Activated T-cell treated with anti-CD3 and anti-CD28 coated beads, Interleukin-2, amount 50 U/mL, for 24 hours (primary cell): ENCODE measurements at places on chromosomes 2 and 18.

DNA sequence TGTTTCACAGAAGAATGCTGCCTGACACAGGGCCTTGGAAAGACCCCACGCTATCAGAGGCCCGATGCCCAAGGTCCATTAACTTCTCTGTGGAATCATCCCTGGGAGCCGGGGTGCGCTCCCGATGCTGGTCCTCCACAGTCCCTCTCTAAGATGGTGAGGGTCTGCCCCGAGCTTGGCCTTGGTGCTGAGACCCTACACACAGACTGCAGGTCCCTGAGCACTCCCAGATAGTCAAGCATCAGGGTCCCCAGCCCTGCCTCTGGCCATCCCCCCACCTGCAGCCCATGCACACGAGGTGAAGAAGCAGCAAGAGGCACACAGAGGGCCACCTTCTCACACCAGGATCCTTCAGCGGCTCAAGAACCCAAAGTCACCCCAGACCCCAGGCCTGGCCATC is 263.3 kb downstream of the MYCN start:
- DNase-seq: no peak

GRCh38 chr18:29556070-29556469 is 1379.1 kb upstream of the CDH2 start:
- DNase-seq: no peak

DNA sequence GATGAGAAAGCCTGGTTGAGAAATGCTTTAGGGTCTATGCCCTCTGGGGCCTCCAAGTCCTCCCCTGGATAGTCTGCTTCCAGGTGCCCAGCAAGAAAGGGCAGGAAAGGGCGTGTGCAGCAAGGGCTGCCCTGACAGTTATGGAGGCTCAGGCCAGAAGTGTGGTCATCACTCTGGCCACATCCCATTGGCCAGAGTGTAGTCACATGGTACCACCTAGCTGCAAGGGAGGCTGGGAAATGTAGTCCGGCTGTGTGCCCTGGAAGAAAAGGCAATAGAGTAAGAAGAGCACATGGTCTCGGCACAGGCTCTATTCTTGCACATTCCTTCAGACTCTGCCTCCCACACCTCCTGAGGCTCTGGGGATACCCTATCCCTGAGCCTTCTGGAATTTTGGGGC is 35.7 kb downstream of the ODC1 start:
- DNase-seq: no peak

DNA sequence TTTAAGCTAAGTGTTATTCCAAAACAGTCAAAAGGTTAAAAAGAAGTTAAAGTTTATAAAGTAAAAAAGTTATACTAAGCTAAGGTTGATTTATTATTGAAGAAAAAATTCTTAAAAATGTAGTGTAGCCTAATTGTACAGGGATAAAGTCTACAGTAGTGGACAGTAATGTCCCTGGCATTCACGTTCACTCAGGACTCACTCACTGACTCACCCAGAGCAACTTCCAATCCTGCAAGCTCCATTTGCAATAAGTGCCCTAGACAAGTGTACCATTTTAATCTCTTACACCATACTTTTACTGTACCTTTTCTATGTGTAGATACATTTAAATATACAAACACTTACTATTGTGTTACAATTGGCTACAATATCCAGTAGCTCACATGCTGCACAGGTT is 86.1 kb downstream of the CACNB4 start:
- no peak for DNase-seq

DNA sequence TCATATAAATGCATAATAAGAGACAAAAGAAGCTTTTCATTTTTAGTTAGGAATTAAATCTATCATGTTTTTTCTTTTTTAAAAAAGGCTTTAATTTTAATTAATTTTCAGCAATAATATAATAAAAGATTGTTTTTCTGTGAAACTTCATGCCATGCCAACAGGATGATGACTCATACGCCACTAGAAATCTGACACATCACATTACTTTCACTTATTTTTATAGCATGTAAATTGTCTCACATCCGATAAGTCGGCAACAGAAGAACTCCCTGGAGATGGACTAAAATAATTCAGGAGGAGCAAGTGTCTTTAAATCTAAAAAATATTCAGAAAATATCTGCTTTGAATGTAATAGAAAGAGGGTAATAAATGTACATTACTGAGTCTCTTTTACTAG is 1024.2 kb upstream of the ACVR2A start:
- no peak for DNase-seq

- DNase-seq: no peak
Measured at GRCh38 chr2:150617351-150617978, 130.0 kb upstream of the RND3 start.

DNA sequence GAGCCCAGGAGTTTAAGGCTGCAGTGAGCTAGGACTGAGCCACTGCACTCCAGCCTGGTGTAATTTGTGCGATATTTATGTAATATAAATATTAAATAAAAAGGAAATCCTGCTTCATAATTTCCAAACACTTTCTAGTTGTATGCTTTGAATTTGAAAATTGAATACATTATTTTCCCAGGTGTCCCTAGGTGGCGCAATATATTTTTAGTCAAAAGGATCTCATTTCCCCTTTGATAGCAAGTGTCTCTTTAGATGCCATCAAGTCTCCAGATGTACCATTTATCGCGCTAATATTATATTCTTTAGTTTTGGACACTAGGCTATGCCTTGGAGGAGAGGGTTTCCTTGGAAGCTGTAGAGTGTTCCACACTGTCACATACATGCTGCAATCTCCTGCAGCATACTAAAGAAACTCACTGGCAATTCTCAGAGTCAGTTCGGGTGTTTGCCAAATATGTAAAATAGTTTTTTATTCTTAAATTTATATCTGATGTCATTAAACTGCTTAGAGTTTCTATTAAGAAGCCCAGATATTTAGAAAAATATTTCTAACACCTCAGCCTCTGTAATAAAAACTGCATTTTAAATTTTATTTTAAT is 5.6 kb upstream of the WDR7 start:
- DNase-seq: no peak

DNA sequence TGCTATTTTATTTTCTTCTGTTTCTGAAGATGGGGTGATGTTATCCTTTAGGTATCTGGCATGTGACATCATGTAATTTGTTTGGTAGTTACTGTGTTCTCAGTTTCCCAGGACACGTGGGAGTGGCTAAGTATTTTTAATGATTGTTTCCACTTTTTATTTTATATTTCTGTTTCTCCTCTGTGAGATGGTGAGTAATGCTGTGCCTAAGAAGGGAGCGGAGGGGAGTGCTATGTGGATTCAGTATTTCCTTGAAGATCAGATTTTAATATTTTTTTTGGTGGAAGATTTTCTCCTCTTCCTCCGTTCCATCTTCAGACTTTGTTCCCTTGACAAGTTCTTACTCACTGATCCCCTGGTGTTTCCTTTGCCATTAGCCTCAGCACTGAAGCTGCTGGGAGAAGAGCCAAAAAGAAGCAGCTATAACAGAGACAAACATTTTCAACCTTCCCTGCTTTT is 180.0 kb upstream of the MMADHC start:
- DNase-seq: no peak

DNA sequence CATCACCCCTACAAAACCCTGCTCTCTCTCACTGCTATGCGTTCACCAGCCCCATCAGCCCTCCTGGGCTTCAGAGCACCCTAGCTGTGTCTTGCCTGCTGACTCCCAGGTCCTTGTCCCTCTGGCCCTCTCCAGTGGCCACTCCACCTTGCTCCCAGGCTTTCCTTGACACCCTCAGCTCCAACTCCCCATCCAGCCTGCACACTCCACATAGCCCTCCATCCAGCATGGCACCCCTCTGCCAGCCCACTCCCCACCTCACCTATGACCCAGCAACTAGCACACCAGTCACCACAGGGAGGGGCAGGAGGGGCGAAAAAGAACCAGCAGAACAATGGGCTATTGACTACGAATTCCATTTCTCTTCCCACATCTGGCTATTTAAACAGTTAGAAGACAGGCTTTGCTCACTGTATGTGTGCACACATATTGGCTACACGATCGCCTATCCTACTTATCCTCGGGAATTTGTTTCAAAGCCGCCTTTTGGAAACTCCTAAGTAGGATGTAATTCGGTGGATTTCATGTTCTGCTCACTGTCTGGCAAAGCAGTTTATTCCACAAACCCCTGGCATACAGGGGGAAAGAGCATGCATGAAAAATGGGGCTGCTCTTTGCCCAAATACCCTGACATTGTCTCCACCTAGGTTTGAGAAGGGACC is 195.3 kb downstream of the SMAD2 start:
- no peak for DNase-seq

DNA sequence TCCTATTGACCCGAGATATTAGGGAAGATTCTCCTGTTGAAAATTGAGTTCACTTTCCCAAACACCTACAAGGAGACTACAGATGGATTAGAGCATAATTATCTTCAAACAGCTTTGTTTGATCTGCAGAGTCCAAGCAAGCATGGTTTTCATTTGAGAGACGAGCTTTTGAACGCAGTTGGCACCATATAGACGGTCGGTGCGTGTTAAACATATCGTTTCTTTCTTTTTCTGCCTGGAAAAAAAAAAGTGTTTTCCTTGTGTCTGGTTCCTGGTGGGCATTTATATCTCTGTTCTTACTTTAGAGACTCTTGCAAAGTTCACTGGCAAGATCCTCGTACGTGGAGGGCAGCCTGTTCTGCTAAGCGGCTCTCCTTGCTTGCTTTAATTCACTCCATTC is 248.9 kb downstream of the TMEM182 start:
- DNase-seq: no peak

- no peak for DNase-seq
Measured at GRCh38 chr2:214076527-214076926, 334.3 kb upstream of the VWC2L start.

- DNase-seq: no peak
Measured at GRCh38 chr18:65811307-65811706, 60.5 kb downstream of the CDH7 start.

DNA sequence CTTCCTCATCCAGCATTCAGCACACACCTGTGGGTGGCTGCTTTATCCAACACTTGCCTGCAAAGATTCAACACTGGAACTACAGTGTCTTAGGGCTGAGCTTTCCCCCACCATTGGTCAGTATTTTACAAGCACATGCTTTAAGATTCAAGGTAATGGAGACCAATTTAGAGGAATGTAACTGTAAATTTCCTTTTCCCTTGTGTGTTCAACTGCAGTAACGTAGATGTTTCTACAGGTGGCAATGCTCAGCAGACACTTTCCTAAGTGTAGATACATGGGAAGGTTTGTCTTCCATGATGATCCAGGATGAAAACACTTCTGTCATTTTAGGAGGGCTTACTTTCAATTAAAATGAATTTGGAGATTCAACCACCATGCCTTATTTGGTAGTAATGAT is 143.6 kb upstream of the PXDN start:
- DNase-seq: no peak

GRCh38 chr2:132373391-132374135 is 43.0 kb upstream of the GPR39 start:
- no peak for DNase-seq

DNA sequence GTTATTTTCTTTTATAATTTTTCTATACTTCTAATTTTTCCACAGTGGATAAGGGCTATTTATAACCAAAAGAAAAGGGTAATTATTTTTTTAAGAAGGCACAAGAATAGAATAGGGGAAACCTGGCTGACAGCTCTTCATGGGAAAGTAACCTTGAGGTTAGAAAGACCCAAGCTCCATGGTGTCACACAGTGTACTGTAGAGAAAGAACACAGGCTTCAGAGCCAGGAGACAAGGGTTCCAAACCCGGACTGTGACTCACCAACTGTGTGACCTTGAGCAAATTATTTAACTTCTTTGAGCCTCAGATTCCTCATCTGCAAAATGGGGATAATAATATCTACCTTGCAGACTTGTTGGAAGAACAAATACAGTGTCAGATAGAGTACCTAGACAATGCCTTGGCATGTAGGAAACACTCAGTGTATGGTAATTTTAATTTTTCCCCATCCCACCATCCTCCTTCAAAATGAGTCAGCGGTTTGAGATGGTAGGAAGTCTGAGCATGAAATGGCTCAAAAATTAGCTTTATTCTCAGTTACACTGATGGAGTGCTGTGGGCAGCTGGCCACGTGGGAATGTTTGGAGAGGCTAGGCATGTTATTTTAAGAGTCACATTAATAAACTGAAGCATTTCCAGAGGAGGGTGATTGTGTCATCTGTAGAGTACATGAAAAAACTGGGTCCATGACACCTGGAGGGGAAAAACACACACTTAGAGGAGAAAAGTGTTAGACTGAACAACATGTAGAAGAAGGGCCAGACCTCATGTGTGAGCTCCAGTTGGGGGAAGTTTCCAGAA is 36.7 kb downstream of the TMEM37 start:
- no peak for DNase-seq

DNA sequence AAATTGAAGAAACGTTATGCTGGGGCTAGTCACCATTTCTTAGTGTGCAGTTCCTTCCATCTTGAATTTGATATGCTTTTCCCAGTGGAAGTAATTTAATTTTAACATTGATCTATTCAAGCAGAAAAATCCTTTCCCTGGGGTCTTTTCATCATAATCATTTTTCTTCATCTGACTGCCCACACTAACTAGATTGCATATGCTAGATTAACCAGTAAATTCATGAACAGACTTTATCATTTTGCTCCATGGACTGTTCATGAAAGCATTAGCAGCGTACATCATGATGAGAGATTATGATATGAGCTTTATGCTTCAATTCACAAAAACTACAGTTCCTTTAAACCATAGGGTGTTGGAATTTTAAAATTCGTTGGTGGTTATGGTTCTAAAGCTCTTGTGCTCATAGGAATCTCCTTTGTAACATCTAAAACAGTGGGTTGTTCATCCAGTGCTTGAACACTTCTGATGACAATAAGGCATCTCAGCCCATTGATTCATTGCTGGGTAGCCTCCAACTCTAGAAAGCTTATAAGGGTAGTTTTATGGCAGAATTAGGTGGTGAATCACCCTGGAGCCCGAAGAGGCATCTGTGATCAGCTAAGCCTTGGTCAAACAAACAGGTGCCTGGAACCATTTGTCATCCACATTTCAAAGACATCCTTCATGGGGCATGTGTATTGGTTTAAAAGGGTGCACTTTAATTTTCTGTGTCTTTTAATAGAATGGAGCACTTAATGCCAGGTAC is 77.2 kb upstream of the NDUFV2 start:
- DNase-seq: no peak

DNA sequence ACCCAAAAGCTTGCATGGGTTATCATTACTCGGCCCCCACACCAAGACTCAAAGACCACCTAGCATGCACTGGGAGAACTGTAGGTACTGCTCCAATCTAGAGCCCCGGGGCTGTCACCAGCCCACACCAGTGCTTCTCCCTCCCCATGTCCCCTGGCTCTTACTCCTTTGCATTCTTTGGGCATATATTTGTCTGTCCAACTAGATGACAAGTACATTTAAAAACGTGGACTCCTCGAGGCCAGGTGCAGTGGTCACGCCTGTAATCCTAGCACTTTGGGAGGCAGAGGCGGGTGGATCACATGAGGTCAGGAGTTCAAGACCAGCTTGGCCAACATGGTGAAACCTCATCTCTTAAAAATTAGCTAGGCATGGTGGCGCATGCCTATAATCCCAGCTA is 7.8 kb downstream of the AFG3L2 start:
- DNase-seq: no peak

GRCh38 chr2:109448207-109448606 is 165.6 kb downstream of the SEPTIN10 start:
- no peak for DNase-seq

- no peak for DNase-seq
Measured at GRCh38 chr2:111689941-111690340, 194.1 kb downstream of the ANAPC1 start.

GRCh38 chr18:30545393-30545792 is 497.1 kb downstream of the DSC3 start:
- DNase-seq: no peak

GRCh38 chr2:8595811-8596600 is 85.8 kb upstream of the ID2 start:
- DNase-seq: no peak

- no peak for DNase-seq
Measured at GRCh38 chr2:234401426-234401825, 95.5 kb downstream of the ARL4C start.
